NCI-H146 (cell line): ENCODE measurements at places on chromosomes 1 and 21.
A peak's percentile ranks its signal among the peaks of the same experiment; 100 is the strongest.

- peak; percentile 5 for DNase-seq
Observed at GRCh38 chr1:42081475-42081874, 71.7 kb upstream of the GUCA2B start.

DNA sequence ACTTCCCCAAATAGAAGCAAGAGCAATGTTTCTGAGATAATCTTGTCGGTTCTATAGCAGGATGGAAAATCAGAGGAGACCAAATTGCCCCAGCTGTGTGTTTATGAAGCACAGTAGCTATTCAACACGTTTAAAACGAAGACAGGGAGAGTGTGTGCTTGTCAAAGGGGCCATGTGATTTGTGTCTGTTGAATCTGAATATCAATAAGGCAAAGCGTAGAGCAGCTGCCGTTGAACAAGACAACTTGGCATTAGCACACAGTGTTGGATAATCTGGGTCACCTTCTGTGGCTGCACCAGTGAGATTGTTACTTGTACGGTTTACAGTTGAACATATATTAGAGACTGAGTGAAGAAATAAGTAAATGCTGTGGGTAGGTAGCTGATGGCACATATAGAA is 1.0 kb downstream of the CRB1 start:
- DNase-seq, result peak; percentile 25

DNA sequence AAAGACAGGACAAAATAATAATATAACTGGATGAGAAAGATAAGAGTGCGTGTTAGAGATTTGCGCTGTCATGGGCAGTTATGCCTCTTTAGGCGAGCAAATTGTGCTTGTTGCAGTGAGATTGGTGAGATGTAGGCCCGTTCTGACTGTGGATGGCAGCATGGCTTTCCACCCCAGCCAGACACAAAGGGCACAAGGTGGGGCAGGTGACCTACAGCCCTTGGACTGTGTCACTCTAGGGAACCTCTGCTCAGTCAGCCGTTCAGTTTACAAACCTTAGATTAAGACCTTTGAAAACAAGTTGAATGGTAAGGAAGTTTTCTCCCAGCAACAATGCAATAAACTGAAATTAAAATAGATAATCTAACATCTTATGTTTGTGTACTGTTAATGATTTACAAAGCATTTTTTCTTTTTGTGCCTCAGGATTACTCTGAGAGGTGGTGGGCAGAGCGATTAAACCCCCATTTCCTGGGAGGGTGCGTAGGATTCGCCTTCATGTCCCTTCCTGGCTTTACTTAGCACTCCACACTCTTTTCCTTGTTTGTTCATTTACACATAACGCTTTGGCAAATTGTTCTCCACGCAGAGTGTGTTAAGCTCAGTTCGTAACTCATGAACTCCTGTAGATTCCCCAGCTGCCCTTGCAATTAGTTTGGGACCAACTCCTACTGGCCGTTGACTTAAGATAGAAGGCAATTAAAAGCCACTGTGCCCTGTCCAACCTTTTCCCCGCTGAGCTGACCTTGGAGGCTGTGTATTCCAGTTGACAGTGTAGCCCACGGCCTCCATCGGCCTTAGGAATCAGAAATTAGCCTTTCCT is 58.1 kb upstream of the IGSF5 start:
- DNase-seq, result peak; percentile 34

- no peak for DNase-seq
Observed at GRCh38 chr1:209587789-209588188, 4.3 kb downstream of the CAMK1G start.

DNA sequence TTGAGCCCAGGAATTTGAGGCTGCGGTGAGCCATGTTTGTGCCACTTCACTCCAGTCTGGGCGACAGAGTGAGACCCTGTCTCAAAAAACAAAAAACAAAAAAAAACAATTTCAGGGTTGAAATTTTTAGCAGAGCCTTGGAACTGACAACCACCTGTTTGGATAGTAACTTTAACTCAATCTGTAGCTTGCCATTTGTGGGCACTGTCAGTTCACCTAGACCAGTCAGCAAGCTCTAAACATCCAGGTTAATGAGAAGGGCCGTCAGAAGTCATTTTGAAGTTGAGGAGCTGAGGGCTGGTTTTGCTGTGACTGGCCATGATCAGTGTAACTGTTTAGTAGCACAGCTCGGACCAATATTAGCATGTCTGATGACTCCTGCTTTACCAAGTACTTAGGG is 8.4 kb downstream of the TRAPPC10 start:
- no peak for DNase-seq

GRCh38 chr1:203424861-203425662 is 50.5 kb upstream of the PRELP start:
- DNase-seq, result peak; percentile 63

DNA sequence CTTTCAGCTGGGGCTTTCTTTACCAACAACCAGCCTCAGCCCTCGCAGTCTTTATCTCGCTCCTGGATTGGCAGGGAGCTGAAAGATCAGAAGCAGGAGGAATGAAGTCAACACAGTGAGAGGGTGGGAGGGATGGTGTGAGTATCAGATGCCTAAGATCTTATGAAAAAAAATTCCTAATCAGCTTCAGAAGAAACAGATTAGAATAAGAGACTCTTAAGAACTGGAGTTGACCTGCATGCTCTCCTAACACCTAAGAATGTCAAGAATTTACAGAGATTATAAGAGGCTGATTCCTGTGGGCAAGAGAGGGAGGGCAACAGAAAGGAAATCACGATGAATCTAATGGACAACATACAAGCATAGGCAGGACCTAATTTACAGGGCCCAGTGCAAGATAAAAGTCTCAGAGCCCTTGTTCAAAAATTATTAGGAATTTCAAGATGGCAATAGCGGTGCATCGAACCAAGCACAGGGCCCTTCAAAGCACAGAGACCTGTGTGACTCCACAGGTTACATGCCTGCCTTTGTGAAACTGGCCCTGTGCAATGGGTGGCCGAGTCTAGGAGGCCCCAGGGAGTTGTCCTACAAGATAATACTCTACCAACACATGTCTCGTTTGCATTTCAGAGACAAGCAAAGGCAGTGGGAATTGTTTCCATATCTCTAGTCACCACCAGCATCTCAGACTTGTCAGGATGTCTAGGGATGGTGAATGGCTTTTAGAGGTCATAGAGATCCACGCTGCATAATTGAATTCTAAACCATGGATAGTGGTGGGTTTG is 65.3 kb upstream of the PPP2R5A start:
- no peak for DNase-seq

GRCh38 chr1:91499904-91500755 is 521 bp upstream of the CDC7 start:
- peak; percentile 36 for DNase-seq

- DNase-seq, result no peak
Observed at GRCh38 chr1:57959531-57960241, 535.8 kb upstream of the DAB1 start.

DNA sequence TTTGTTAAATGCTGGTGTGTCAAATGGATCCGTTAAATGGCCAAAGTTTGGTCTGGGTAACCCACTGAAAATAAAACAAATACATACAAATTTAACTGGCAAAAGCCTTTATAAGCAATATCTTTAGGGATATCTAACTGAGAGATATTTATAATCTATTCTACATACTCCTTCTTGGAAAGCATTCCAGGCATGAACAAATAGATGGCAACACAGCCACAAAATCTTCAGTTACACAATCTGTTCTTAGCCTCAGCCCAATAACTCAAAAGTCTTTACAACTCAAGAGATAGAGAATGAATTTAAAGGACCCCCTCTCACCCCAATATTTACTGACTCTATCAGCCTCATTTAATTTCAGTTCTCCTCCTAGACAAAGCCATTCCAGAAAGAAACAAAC is 58.7 kb downstream of the NRDC start:
- DNase-seq, result no peak

- peak; percentile 56 for DNase-seq
Observed at GRCh38 chr1:202599669-202600431, 110.4 kb downstream of the SYT2 start.

- DNase-seq, result peak; percentile 58
Observed at GRCh38 chr1:231923491-231924041, 297.0 kb downstream of the DISC1 start.

DNA sequence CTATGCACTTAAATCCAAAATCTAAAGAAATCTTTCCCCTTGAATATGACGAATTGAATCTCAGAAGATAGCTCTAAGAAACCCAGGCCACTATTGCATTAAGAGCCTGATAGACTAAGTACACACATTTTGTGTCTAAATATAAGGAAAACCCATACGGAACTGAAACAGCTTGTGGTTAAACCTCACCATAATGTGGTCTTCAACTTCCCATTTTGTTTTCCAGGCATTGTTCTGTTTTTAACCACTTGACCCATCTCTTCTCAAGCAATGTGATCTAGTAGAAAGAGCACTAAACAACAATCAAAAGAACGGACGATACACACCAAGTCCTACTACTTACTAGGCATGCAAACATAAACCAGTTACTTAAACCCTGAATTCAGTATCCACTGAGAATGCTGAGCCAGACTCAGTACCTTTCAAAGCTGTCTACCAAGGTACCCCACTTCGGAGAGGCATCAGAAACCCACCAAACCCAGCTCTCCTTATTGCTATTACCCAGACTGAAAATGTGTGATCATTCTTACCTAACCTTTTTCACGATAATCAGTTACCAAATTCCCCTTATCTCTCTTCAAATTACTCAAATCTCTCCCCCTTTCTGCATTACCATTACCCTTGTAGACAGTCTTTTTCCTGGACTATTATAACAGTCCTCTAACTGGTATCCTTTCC is 12.8 kb downstream of the OTUD7B start:
- no peak for DNase-seq

GRCh38 chr1:5887349-5887970 is 104.8 kb downstream of the NPHP4 start:
- DNase-seq, result no peak

DNA sequence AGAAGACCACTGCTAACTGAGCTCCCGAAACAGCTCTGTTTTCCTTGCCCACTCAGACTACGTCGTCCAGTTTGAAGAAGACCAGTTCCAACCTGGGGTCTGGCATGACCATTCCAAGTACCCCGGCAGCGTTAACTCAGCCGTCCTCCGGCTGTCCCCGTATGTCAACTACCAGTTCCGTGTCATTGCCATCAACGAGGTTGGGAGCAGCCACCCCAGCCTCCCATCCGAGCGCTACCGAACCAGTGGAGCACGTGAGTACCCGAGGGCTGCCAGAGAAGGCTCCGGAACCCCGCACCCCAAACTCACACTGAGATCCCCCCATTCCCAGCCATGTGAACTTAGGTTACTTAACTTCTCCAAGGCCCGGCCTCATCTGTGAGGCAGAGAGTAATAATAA is 63.7 kb upstream of the CNTN2 start:
- DNase-seq, result no peak

- no peak for DNase-seq
Observed at GRCh38 chr1:54624466-54625464, 1.4 kb upstream of the FAM151A start.

DNA sequence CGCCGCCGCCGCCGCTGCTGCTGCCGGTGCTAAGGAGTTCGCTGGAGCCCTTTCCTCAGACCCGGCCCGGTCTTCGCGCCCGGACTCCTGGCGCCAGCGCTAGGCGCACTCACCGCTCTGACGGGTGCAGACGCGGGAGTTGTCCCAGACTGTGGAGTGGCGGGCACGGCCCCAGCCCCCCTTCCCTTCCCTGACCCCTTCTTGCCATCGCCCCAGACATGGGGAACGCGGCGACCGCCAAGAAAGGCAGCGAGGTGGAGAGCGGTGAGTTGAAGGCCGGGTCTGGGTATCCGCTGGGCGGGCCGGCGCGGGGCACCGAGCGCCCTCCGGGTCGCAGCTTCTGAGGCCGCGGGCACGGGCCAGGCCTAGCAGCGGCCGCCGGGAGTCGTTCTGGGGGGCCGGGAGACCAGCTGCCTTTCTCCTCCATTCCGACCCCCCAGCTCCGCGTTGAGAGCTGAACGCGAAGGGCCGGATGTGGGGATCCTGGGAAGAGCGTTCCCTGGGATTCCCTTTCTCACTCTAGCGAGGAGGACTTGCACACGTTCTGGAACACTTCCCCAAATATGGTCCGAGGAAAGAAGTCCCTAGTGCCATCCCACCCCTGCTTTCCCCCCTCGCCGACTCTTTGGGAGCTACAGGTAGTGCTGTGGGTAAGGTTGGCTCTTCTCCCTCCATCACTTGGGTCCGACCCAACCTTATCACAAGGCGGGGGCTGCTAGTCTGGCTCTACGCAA is 65.8 kb upstream of the PRKACB start:
- peak; percentile 75 for DNase-seq

DNA sequence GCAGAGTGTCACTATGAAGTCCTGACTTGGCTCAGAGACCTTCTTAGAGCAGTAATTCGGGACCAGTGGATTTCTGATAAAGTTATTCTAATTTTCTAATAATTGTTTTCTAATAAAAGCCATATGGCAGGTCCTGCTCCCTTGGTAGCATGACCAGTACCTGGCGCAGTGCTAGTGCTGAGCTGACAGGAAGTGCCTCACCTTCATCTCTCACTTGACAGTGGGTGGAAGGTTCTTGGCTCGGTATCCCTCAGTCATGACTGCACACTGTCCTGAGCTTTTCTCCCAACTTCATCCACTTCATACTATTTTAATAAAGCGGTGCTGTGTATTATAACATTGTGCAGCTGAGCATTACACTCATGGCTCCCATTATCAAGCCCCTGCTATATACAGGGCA is 14.1 kb downstream of the VANGL1 start:
- DNase-seq, result no peak

- no peak for DNase-seq
Observed at GRCh38 chr1:172733815-172734214, 74.9 kb downstream of the FASLG start.

- DNase-seq, result no peak
Observed at GRCh38 chr1:198607714-198608113, 31.1 kb upstream of the PTPRC start.

GRCh38 chr1:18147672-18148071 is 40.1 kb downstream of the IGSF21 start:
- DNase-seq, result no peak

- DNase-seq, result no peak
Observed at GRCh38 chr1:28144203-28145135, 32.0 kb downstream of the PTAFR start.

DNA sequence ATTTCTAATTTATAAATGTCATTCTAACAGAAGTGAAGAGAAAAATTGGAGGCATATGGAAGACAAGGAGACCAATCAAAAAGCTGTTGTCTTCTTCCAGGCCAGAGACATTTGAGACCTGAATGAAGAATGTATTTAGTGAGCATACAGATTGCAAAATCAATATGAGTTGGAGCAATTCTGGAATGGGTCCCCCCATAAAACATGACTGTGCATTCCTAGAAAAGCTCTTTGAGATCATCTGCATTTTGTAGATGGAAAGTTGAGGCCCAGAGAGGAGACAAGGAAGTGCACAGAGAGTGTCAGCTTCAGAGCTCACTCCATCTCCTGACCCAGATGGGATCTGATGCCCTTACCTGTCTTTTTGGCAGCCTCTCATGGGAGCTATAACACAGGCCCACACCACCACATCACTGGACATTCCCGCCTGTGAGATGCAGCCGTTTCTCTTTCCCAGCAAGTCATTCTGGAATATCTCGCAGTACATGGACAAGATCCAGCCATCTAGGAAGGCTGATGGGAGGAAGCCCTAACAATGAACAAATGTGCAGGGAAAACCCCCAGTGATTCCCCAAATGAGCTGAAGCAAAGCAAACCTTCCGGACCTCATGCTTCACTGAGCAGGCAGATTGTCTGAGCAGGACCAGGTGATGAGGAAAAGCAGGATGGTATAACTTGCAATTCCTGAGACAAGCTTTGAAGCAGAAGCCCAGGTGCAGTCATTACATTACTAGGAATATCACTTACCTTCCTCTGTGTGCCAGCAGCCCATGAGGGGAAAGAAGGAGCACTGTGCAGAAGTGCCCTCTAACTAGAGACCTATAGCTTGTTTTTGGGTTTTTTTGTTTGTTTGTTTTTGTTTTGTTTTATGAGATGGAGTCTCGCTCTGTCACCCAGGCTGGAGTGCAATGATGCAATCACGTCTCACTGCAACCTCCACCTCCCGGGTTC is 445.6 kb downstream of the PLPP3 start:
- DNase-seq, result no peak
